ENCODE measurements at places on chromosomes 12 and 14.

DNA sequence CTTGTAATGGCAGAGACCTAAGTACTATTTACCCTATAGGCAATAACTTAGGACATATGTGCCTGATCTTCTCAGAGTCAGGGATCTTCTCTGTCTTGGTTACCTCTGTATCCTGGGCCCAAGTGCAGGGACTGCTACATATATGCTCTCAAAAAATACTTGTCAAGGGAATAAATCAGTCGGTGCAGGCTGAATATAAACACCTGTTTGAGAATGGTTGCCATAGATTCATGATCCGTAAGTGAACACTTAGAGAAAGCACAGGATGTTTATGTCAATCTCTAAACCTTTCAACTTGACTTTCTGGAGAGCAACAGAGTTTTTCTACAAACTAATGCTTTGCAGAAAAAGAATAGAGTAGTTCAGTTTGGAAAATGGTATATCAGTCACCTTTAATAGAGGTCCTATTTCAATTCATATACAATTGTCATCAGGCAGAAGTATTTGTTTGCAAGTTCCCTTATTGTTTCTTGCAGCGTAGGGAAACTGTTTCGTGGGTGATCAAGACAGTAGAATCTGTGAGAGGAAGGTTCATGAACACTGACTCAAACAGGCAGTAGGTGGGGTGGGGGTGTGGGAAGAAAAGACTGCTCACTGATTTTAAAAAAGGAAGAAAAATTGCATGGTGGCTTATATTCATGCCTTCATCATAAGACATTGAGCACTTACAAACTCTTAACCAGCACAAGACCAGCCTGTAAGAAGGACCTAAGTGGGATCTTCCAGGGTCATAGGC, 6.0 kb upstream of the UBE2N start:
- DNase-seq, result no peak

DNA sequence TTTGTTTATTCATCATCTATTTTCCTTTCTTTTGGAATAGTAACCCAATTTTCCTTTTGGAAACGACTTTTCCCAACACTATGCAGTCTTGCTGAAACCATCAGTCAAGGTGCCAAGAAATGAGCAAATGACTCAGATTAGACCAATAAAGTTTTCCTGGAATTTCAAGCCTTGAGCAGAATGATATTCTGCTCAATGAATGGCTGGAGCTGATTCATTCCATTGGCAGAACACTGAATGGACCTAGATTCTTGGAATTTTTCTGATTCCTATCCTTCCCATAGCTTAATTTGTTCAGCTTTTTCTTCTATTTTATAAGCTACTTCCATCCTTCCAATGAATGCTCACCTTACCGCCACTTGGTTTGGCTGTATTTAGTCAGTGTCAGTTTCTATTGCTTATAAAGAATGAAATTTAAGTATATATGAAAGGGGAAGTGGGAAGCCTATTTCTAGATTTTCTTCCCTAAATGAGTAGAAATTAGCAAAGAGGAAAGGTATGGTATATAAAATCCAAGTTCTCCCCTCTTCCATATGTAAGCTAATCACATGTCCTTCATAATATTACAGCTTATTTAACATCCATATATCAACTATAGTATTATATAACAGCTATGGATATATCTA, 89.0 kb downstream of the C14orf39 start:
- DNase-seq, result no peak

GRCh38 chr14:95346266-95346665, 26.6 kb upstream of the CLMN start:
- DNase-seq, result no peak

GRCh38 chr14:49955024-49955423, 62.1 kb downstream of the ARF6 start:
- DNase-seq, result no peak

DNA sequence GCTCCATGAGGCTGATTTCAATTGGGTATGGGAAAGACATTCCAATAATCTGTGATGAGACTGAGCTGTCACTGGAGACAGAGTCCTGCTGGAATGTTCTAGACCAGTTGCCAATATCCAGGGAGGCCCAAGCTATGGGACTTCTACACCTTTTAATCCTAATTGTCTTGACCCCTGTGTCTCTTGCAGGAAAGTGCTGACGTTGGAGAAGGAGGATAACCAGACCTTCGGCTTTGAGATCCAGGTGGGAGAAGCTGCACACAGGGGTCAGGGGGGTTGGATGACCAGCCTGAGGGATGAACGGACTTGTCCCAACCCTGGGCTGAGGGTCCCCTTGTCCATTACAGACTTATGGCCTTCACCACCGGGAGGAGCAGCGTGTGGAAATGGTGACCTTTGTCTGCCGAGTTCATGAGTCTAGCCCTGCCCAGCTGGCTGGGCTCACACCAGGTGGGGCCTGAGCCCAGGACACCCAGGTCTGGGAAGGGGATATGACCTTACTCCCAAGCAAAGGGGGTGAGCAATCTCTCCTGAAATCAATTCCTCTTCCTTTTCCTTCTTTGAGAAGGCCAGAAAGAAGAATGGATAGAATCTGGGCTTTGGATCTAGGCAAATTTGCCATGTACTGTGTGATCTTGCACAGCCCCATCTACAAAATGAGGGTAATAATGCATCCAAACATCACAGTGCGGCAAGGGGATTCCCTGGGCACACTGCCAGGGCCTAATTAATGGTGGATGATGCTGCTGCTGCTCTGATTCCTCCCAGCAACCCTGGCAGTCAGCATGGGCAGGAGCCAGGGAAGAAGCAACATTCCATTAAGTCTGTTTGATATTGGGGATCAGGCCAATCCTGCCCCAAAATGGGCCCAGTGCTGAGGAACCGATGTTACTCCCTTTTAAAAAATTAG, 4.2 kb downstream of the TAMALIN start:
- DNase-seq, result no peak

GRCh38 chr14:70317969-70318634, 41.4 kb downstream of the COX16 start:
- DNase-seq, result no peak

GRCh38 chr12:130768120-130768519, 52.0 kb upstream of the RIMBP2 start:
- no peak for DNase-seq

GRCh38 chr12:66590275-66590985, 88.4 kb downstream of the GRIP1 start:
- no peak for DNase-seq

DNA sequence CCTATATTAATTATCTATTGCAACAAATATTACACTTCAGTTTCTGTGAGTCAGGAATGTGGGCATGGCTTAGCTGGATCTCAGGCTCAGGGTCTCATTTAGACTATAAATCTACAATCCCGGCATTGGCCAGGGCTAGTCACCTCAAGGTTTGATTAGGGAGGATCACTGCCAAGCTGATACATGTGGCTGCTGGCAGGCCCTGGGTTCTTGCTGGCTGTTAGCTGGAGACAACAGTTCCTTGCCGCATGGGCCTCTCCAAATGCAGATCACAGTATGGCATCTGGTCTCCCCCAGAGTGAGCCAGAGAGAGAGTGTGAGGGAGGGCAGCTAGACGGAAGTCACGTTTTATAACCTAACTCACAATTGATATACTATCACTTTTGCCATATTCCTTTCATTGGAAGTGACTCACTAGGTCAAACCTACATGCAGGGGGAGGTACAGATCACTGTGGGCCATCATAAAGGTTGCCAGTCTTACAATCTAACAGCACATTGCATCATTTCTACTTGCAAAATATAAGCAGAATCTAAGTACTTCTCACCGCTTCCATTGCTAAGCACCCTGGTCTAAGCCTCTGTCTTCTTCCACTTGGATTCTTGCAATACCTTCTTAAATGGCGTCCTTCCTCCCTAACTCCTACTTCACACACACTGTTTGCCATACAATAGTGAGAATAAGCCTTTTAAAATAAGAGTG, 174.0 kb upstream of the ARHGAP5 start:
- DNase-seq, result no peak

- DNase-seq, result no peak
These were observed 49.1 kb upstream of the HECTD1 start for GRCh38 chr14:31256534-31257243.

GRCh38 chr12:19834592-19834991, 395.3 kb downstream of the AEBP2 start:
- no peak for DNase-seq

DNA sequence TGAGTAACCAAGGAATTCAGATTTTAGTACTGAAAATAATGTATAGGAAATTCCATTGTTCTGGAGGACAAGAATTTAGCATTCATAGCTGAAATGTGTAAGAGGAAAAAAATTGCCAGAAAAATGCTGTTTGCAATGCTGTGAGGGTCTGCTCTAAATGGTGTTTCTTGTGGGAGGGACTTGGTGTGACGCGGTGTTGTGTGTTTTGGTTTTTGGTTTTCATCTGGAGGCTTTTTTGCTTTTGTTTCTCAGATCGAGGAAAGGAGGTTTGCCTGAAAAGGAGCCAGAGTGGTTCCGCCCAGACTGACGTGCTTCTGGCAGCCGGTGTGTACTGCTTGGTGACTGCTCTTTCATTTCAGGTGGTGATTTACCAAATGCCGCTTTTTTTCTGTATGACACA, 211.8 kb upstream of the HMGA2 start:
- DNase-seq, result no peak

DNA sequence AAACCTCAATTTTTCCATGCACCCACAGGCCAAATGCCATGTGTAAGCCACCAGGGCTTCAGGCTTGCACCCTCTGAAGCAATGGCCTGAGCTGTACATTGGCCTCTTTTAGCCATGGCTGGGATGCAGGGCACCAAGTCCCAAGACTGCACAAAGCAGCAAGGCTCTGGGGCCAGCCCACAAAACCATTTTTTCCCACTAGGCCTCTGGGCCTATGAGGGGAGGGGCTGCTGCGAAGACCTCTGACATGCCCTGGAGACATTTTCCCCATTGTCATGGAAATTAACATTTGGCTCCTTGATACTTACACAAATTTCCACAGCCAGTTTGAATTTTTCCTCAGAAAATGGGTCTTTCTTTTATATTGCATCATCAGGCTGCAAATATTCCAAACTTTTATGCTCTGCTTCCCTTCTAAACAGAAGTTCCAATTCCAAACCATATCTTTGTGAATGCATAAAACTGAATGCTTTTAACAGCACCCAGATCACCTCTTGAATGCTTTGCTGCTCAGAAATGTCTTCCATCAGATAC, 14.3 kb upstream of the OSBPL8 start:
- DNase-seq, result no peak

GRCh38 chr14:92414690-92415445, 91.9 kb downstream of the SLC24A4 start:
- DNase-seq, result no peak

GRCh38 chr12:102503056-102503681, 22.8 kb upstream of the IGF1 start:
- peak; percentile 71 for DNase-seq

DNA sequence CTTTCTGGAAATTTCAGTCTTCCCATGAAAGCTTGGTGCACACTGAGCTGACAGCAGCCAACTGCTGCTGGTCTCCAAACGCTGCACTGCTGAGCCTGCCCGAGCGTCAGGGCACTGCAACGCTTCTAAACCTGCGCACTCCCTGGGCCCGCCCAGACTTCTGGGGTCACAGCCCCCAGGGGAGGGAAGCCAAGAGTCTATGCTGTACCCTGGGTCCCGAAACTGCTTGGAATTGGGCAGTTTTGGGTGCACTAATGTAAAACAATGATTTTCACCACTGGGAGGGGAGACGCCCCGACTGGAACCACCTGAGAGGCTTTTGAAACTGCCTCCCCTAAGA, 32.0 kb downstream of the CCDC92 start:
- DNase-seq, result no peak

DNA sequence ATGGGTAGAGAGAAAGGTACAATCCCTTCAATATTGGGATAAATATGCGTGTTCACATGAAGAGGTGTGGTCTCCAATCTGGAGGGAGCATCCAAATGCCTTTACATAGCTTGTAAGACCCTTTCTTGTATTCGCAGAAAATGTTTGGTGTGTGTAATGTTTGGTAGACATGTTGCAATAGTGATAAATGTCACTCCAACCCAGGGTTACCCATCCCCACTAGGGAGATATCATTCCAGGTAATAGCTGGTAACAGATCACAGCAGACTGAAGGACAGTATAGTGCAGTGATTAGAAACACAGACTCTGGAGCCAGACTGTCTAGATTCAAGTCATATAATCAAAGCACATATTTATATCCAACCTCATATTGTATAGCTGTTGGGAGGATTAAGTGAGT, 733.6 kb upstream of the TBX3 start:
- no peak for DNase-seq

DNA sequence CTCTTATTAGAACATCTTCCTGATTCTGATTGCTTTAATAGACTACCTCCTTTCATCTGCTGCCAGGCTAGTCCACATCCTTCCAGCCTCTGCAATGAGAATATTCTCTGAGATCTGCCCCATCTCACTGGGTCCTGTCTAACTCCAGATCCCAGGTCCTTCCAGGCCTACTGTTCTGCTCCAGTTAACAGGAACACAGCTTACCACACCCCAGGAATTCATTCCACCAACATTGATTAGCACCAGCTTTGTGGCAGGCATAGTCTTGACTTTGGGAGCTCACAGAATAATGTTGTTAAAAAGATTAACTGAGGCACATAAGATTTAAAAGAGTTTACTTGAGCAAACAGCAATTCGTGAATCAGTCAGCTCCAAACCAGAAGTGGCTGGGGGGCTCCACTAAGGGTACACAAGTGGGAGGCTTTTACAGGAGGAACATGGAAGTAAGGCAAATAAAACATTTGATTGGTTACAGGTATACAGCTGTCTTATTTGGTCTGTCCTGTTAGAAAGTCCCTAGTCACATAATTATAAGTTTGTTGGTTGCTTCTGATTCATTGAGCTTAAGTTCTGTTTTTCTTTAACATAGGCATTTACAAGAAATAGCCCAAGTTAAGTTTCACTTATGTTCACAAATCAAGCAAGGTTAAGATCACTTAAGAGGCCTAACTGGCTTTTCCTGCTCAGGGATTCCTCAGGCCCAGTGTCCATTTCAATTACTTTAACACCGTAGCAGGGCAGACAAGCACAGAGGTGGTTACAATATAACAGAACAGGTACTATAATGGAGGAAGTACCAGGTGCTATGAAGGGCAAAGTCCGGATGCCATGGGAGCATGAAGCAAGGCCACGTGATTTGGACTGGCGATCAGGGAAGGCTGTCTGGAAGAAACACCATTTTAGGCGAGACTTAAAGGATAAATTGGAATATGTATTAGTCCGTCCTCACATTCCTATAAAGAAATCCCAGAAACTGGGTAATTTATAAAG, 12.2 kb upstream of the MYH7 start:
- no peak for DNase-seq

DNA sequence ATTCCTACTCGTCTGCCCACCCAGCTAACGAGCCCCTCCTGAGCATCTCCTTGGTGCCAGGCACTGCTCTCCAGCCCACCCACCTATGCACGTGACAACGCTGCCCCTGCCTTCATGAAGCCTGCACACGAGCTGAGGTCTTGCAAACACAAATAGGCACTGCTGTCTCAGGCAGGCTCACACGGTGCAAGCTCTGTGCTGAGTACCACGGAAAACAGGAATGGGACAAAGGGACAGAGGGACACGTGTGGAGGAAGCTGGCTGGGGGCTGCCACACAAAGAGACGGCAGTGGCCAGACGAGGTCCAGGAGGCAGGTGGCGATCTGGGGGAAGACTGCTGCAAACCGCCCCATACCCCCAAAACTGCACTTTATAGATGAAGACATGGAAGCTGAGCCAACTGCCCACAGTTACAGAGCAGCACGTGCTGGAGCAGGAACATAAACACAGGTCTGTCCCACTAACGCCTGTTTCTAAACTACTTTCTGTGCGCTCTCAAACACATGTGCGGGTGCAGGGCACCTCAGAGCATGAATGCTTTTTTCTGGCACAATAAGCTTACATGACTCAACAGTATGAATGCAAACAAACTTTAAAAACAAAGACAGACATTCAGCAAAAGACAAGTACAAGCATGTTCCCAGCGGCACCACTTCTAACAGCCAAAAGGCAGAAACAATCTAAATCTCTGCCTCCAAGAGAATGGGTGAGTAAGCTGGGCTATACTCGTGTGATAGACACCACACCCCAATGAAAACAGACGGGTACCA, 64.5 kb downstream of the AMN start:
- no peak for DNase-seq
